ENCODE measurements at places on chromosomes 5 and 9. TPM values are rescaled to one million over a fixed set of nuclear protein-coding genes. Genes with fewer than 3 reads are reported as not detected.

The PPP3R2 gene
- 0.34 TPM for total RNA-seq

GRCh38 chr9:111529787-111530186 is 4.8 kb downstream of the ZNF483 start:
- DNase-seq, result no peak

- no peak for DNase-seq
Observed at GRCh38 chr5:111950660-111951059, 193.7 kb upstream of the NREP start.

GRCh38 chr5:115557667-115558387 is 13.3 kb upstream of the FEM1C start:
- no peak for DNase-seq

DNA sequence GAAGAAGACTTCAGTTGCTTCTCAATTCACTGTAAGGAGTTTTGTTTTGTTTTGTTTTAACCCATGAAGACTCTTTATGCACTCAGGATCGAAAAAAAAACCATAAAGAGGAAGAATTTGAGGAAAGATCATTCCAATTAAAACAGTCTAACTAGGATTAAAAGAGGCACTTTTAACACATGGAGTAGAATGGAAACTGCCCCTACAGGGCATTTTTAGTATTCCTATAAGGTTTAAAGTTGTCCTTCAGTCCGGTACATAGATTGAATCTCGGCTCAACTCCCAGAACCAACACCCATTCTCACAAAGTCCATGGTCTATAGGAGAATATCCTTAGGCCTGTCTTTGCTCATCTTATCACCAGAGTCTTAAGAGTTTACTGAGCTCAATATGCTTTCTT is 469.6 kb downstream of the DTWD2 start:
- no peak for DNase-seq

- no peak for DNase-seq
Observed at GRCh38 chr9:87661241-87661640, 64.7 kb upstream of the CTSL start.

DNA sequence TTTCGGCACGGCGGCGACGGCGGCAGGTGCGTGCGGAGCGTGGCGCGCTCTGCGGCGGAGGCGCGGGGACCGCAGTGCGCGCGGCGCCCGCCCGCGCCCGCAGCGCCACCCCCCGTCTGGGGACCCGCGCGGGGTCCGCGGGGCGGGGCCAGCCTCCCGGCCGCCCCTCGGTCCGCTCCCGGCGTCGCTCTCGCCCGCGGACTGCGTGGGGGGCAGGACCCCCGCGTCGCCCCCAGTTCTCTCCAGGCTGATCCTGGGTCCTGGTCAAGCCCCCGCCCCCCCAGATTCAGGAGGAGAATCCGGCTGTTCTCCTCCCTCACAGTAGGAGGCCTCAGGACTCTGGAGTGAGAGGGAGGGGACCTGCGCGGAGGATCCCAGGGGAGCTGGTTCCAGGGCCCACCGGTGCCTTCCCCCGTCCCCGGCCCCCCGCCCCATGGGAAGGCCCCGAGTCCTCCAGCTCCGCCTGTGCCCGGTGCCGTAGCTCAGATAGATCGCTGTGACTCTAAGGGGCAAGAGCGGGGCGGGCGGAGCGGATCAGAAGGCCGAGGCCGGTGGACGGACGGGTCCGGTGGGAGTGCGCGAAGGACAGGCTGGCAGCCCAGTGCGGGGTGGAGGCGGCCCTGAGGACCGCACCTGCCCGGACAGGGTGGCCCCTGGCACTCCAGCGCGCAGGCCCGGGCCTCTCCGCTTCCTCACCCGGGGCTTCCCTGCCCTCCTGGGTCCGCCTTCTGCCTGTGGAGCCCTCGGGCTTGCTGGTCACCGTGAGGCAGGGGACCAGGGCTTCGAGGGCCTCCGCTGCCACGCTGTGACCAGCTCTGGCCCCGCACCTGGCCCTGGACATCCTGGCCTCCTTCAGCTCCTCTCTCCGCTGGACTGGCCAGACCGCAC is at the start of gene RNF208:
Gene RNF208, minus strand, starts transcription at position 51 of the 888 bp plus-strand sequence. CDS start 1,028 bp downstream, outside the sequence.
- peak; percentile 52 for DNase-seq

Measured in mesothelial cell of epicardium (in vitro differentiated cells).